ENCODE measurements at places on chromosomes 3 and 15. TPM values are rescaled to one million over a fixed set of nuclear protein-coding genes. Genes with fewer than 3 reads are reported as not detected.
A peak's percentile ranks its signal among the peaks of the same experiment; 100 is the strongest.

Gene ACAD9
- 41.6 TPM for total RNA-seq

Gene CAMK2N2
- not detected for total RNA-seq

Gene IL20RB
- total RNA-seq = 0.51 TPM

Gene STRIT1
- not detected for total RNA-seq

Gene KLF15
- total RNA-seq = 4.1 TPM

Gene ARHGAP31
- 3.5 TPM for total RNA-seq

Gene CIB2
- 3.1 TPM for total RNA-seq

Gene LXN
- total RNA-seq = 168 TPM

Gene AADAC
- total RNA-seq = 0.77 TPM

Gene GRK7
- not detected for total RNA-seq

Gene NANOGP8
- not detected for total RNA-seq

DNA sequence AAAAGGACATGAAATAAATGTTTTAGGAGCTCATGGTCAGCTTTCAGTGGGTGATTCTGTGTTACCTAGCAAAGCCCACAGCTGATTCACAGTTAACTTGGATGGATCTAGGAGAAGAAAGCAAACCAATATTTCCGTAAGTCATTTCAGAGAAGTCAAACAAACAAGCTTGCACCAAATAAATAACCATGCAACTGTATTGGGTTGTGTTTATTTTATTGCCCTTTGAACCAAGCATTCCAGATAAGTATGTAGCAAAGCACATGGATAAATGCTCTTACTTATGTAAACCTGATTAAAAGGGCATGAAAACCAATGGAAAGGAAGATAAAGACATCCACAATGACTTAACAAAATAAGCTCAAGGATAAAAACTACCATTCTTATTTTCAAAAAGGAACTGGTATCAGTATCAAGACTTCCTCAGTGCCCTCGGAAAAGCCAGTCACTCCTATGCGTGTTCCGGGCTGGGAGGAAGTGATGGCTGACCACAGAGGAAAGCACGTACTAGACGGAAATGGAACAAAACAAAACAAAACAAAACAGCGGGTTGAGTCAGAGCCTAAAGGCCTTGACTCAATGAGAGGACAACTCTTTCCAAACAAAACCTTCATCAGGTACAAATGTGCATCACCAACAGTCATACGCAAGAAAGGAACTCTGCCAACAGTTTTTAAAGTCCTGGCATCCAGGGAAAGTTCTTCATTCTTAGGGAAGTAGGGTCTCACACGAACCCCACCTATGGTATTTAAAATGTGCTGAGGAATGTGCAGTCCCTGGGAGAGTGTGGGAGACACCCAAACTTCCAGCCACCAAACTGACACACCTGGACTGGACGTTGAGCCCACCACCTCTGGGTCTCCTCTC lies 103.3 kb downstream of the SNRK start:
- peak; percentile 72 for DNase-seq

DNA sequence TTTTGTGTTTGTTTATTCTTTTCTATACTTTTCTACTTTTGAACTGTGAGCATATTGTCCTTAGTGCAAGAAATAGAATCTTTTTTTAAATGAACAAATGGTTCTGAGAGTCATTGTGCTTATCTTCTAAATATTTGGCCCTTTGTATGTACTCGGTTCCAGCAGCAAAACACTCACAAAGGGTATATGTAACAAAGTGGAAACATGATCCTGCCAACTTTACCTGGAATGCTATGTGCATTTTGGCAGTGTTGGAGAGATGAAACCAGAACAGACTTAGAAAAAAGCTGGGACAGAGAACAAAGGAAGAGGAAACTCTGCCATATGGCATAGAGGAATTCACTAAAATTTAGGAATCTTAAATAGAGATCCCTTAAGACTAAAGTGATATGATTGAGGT lies 150.1 kb downstream of the FGF12 start:
- DNase-seq = no peak

DNA sequence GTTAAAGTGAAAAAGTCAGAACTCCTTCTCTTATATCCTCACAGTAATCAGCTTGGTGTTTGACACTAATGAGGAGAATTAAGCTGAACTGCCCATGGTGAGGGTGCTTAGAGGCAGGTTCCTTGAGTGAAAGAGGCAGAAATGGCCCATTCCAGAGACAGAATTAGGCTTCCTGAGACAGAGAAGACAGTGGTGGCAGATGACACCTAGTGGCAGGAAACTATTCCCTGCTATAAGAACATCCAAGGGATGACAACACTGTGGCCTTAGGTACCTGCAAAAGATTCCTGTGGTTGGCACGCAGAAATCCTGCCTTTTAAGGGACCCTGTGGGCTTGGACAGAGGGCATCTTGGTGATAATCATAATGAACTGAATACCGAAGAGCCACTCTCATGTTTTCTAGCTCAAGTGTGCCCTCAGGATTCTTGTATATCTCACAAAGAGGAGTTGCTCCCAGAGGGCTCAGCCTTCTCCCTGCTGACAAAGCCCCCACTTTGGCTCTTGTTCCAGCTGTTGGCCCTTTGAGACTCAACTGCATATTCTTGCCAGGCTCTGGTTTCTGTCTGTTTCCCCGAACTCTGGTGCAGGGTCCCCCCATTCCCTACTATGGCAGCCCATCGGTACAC lies 56.0 kb downstream of the KBTBD12 start:
- DNase-seq = peak; percentile 67

DNA sequence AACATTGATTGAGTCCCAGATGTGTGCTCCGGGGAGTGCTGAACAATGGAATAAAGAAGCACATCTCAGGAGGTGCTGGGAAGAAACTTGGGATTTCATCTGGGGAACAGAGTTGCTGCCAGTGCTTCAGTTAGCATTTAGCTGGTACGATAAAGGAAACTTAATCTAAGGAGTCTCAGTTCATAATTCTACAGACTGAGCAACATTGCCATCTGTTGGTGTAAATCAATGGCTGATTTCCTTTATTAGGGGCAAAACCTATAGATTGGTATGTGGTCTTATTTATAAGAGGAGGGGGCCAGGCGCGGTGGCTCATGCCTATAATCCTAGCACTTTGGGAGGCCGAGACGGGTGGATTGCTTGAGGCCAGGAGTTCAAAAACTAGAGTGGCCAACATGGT lies 8.9 kb downstream of the MKRN2OS start:
- no peak for DNase-seq

DNA sequence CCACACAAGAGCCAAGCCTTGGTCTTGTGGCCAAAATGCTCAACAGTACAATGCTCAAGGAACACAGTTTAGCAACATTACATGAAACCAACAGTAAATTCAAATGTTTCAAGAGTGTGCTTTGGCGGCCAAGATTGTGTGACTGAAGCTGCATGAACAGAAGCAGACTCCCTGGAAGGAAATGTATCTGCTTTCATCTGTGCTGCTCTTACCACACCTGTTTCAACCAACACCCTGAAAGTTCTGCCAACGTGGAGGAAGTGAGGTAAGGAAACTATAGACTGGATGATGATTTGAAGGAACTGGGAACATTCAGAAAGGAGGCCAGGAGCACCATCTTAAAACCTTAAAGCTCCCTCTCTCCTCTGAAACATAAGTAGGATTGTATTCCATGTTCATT lies 55.7 kb downstream of the MB21D2 start:
- DNase-seq = no peak

GRCh38 chr3:186481526-186481925 lies 62.7 kb downstream of the CRYGS start:
- no peak for DNase-seq

GRCh38 chr3:187902041-187902471 lies 156.8 kb upstream of the BCL6 start:
- DNase-seq = no peak

- DNase-seq = peak; percentile 90
Measured at GRCh38 chr3:136070334-136070733, 104.8 kb downstream of the PPP2R3A start.

DNA sequence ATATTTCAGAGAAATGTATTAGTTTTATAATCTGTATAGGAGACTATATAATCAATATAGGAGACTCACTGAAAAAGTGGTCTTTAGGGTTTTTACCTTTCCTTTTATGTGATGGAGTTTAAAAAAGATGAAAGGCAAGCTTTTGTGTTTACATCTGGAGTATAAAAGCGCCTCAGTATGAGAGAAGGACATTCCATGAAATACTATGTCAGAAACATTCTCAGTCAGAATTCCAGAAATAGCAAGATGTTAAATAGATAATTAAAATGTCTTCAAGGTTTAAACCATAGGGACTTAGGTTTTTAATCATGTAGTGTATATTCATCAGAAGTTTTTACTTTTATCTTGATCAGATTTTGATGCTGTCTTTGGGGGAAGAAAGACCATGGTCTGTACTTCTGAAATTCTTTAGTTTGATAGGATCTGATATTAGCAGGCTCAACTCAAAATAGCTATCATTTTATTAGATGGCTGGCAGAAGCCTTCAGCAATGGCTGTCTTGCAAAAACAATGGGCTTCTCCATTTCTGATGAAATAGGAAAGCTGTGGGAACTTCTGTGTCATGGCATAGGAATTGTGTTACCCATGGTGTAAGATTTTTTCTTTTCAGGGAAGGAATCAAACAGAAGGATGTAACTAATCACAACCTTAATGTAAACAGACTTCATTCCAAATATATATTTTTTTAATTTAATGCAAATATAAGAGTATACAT lies 209.6 kb upstream of the PLSCR5 start:
- peak; percentile 32 for DNase-seq

GRCh38 chr15:68646156-68646555 lies 67.4 kb downstream of the CORO2B start:
- no peak for DNase-seq

- no peak for DNase-seq
Measured at GRCh38 chr15:35560258-35560657, 14.3 kb upstream of the DPH6 start.

DNA sequence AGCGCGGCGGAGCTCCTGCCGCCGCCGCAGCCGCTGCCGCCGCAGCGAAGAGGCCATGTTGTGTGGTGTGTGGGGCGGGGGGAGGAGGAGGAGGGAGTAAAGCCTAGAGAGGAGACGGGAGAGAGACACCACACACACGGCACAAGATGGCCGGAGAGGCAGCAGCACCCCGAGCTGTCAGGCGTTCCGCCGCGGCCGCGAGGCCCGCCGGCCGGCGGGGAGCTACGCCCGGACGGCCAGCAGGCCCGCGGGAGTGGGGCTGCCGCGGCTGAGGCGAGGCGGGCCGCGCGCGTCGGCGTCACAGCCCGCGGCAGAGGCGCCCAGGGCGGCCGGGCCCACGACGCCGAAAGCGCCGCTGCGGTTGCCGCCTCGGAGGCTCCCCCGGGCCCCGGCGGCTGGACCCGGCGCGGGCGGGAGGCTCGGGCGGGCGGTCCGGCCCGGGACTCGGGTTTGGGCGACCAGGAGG lies 17.4 kb upstream of the CHD2 start:
- DNase-seq = no peak

DNA sequence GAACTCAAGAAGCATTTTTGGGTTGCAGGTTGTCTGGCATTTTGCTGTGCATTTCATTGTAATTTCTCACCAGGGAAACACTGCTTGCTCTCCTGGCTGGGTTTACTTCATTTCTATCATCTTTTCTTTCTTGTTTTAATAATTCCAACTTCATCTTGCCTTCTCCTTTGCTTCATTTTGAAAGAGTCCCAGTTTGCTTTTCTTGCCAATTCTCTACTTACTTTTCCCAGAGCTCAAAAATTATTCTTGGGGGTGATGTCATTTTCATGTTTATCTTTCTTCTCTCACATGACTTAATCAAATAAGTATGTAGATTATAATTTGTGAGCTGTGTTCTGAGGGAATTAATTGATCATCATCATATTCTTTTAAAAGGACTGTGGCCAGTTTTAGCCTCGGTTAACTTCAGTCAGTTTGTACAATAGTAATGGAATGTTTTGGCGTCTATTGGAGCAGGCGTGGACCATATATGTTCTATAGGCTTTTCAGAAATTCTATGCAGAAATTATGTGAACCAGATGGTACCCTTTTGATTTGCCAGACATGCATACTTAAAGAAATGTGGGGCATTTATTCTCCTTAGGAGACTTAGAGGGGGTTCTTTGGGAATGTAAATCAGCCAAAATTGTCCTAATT lies 30.1 kb downstream of the SH3GL3 start:
- peak; percentile 11 for DNase-seq

GRCh38 chr15:67114846-67115585 lies 49.6 kb downstream of the SMAD3 start:
- DNase-seq = peak; percentile 47

GRCh38 chr3:112685420-112685819 lies 44.5 kb upstream of the CCDC80 start:
- DNase-seq = peak; percentile 89

DNA sequence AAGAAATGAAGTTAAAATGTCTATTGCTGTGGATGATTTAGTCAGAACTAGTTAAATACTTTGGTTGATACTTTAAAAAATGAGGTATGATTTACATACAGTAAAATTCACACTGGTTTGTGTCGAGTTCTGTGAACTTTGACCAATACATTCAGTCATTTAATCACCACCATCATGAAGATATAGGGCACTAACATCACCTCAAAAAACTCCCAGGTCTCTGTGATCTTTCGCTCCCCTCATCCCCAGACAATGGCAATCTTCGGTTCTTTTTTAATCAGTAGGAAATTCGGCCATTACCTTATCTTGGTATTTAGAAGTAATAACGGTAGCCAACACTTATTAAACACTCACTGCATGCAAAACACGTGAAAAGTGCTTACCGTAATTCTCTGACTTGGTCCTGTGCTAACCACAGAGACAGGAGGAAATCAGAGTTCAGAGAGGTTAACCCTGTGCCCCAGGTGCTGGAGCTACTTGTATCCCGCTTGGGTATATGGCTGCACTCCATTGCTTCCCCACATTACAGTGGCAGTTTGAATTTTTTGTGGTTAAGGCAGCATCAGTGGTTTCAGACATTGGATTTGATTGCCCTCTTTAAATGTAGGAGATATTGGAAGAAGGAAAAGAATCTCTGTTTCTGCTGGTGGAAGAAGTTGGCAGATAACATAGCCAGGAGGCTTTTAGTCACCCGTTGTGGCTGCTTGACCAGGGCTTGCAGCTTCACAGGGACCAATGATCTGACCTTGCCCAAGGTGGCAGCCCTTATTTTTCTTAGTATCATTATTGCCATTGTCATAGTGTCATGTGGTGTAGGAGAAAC lies 4.2 kb downstream of the PLCL2 start:
- DNase-seq = no peak

GRCh38 chr15:92709110-92709790 lies 53.7 kb upstream of the FAM174B start:
- no peak for DNase-seq

Measured in fibroblast of lung (primary cell).